ENCODE measurements at places on chromosomes 12 and 14. TPM values are rescaled to one million over a fixed set of nuclear protein-coding genes. Genes with fewer than 3 reads are reported as not detected.

- no peak for DNase-seq
Observed at GRCh38 chr12:49598527-49598926, 6.9 kb downstream of the FAM186B start.

DNA sequence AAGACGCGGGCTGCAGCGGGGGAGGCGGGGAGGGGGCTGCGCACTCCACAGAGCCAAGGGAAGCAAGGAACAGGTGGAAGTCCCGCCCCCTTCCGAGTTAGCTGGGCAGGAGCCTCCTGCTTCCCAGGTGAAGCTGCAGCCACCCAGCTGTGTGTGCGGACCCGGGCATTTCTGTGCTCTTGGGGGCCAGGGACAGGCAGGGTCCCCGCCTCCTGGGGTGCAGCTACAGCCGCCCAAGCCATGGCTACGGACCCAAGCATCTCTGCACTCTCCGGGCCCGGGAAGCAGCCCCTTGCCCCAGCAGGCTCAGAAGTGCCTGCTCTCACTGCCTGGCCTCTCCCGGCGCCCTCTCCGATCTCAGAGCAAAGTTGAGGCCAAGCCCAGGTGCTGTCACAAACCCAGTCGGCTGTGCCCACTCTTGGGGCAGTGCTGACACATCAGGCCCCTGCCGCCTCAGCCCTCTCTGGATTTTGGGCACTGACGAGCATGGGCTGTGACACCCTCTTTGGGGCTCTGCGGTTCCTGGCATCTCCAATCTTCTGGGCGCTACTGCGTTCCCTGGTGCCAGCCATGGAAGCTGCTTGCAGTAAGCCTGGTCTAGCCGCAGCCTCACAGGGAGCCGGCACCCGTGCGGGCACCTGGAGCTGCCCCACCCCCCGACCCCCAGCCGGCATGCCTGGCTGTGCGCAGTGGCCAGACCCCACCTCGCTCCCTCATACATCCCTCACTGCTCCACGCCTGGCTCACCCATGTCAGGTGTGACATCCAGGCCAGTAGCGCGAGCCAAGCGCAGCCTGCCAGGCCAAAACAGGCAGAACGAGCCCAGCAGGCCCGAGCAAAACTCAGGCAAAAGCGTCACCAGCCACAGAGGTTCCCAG, 8.5 kb upstream of the MGAT4C start:
- no peak for DNase-seq

DNA sequence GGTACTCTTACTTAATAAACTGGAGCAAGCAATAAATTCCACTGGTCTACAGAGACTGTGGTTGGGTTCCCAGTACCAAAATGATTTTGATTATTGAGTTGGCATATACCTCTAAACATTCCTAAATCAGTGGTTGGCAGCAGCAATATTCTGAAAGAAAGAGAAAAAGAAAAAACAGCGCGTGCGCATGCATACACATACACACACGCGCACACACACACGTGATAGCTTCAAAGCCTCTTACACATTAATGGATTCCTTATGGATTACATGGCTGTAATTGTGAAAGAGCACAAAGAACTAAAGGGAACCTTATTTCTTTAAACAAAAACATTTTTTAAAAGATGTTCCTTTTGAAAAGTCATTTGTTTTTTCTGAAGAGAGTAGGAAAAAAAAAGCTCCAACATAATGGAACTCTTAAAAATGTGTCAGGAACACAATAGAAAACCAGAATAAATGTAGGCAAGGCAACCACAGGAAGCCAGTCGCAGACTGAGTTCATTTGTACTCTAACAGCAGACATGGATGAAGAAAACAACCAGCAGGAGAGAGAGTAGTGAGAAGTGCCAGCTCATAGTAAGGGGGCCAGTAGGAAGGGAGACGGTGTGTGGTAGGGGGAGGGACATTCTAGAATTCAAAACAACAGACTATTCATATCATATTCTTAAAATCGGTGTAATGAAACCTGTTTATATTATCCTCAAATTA, 80.0 kb downstream of the DRAM1 start:
- no peak for DNase-seq

GRCh38 chr14:34498684-34499412, 36.8 kb upstream of the SPTSSA start:
- DNase-seq, result no peak

- DNase-seq, result no peak
Observed at GRCh38 chr12:75854681-75855309, 176.8 kb downstream of the PHLDA1 start.

DNA sequence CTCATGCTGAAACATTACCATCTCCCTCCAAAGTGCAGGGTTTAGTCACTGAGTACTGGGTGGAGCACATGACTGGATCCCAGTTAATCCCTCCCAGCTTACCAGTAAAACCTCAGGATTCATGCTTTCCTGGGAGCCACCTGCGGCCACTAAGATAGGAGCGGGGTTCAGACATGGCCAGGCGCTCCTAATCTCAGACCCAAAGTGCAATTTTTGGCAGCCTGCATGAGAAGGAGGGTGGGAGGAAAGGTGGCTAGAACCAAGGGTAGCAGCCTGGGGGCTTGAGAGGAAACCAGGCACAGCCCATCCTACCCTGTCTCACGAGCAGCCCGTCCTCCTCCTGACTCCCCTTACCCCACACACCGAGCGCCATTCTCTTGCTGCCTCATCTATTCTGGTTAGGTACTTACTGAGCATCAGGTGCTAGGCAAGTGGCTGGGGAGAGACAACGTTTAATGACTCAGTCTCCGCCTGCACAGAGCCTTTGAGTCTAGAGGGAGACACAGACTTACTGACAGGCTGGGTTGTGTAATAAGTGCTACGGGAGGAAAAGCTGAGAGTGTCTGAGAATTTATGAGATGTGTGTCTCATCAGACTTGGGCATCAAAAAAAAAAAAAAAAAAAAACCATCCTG, 9.9 kb downstream of the GPRC5A start:
- DNase-seq, result peak; percentile 71

- DNase-seq, result no peak
Observed at GRCh38 chr12:22333186-22333712, 1.3 kb downstream of the ST8SIA1 start.

Gene CMA1
- total RNA-seq, result not detected

Gene MDP1
- 58.8 TPM for total RNA-seq

Gene CLEC1B
- not detected for total RNA-seq

Gene HNF1A
- total RNA-seq, result not detected

Gene PGAM5
- total RNA-seq, result 41.2 TPM
